Eye (tissue), 1 donor: ENCODE measurements at places on chromosomes 7 and 10.

DNA sequence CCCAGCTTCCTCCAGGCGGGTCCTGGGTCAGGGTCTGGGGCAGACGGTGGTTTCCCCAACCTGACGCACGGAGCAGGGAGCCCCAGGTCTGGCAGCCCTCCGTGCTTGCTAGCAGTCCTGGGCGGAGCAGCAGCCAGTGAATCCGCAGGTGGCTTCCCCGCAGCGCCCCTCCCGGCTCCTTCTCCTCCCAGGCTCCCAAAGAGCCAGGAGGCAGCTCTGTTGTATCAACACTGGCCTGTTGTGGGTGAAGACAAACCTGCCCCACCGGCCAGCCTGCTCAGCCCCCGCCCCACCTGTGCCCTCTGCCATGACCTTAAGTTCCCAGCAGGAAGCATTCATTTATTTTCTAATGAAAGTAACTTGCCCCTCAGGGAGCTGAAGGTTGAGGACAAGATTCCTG is 24.0 kb upstream of the TMEM213 start:
- no peak for DNase-seq

DNA sequence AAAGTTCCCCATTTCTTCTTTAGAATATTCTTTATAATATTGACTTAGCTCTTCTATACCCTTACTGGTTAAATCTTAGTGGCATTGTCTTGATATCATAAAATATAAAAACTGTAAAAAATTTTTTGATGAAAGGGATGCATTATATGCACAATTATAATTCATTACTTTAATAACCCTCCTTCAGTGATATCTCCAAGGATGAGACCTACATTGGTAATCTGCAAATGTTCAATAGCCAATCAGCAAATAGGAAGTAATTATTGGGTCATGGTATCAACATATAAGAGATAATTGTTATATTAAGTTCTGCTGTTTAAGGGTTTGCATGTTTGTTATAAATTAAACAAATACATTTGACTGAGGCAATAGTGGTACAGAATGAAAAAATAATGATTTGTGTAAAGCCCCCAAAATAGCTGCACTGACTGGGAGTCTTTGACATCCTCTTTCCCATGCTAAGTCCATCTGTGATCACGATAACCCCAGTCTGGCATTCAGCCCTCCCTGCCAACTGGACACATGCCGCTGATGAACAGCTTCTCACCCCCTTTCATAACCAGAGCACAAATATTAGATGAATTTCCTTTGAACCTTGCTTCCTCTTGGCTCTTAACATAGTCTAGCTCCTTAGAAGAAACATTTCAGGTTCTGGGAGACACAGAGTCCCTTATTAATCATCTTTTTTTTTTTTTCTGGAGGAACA is 169.5 kb downstream of the CPED1 start:
- no peak for DNase-seq

DNA sequence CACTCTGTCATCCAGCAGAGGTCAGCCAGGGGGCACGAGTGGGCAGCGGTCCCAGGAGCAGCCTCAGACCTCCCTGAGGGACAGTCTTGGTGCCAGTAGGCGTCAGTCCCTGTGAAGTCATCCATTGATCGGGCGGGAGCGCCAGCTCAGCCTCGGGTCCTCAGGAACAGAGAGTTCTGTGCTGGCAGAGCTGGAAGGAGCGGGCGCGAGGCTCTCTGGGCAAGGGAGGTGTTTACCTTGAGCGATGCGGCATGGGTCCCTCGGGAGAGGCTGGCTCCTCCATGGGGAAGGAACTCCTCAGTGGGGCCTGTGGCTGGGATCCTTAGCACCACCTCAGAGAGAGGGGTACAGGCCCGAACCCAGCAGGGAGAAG is 101.1 kb upstream of the PPIF start:
- DNase-seq, result no peak

GRCh38 chr10:873020-873419 is 58.5 kb downstream of the LARP4B start:
- DNase-seq, result no peak

GRCh38 chr7:88928276-88928675 is 132.7 kb upstream of the TEX47 start:
- DNase-seq, result peak; percentile 10

- DNase-seq, result peak; percentile 78
These were observed 24.7 kb upstream of the ADCYAP1R1 start for GRCh38 chr7:31027161-31027965.

DNA sequence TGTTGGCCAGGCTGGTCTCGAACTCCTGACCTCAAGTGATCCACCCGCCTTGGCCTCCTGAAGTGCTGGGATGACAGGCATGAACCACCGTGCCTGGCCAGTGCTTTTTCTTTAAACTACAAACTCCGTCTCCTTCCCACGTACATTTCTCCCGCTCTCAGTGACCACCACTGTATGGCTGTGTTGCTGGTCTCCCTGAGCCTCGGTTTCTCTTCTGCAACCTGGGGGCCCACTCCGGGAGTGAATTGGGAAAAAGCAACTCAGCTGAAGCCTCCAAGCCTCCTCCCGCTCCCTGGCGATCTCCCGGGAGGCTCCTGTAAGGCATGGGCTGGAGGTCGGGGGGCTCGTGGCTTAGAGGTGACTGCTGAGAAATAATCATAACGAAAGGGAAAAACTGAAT is 136.3 kb downstream of the ELFN1 start:
- DNase-seq, result no peak

- DNase-seq, result peak; percentile 48
These were observed 65.3 kb upstream of the ARID5B start for GRCh38 chr10:61835946-61836887.

DNA sequence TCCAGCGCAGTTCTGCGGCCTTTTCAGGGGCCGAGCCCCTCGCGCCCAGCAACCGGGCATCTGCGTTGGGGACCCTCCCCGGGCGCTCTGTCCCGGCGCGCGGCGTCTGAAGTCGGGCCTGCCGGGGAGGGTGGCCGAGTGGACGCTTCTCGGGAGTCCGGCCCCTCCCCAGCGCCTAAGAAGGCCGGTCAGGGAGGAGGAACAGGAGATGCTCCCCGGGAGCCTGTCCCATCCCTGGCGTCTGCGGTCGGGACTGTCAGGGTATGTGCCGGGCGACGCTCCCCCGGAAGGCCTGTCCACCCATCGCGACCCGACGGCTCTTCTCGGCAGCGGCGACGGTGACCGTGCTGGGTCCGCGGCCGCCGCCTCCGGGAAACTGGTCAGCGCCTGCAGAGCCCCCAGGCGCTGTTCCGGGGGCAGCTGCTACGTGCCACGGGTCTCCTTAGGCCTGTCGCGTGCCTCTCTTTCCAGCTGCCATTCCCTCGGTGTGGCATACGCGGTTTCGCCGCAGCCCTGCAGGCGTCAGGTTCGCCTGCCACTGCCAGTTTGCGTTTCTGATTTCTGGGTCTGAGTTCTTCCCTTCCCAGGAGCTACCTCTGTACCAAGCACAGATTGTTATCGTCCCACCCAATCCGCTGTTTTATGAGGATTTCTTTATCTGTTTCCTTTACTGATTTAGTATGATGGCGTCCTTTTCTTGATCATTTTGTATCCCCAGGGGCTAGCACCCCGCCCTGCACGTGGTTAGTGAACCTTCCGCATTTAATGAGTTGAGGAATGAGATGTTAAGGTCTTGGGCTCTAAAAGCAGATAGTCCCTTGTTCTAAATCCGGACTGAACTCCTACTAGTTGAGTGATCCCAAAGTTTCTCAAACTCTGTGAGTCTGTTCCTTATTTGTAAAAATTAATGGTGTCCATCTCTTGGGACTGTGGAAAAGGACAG is 782 bp downstream of the IFIT5 start:
- no peak for DNase-seq

GRCh38 chr10:90089719-90090118 is 388.3 kb downstream of the KIF20B start:
- DNase-seq, result no peak

DNA sequence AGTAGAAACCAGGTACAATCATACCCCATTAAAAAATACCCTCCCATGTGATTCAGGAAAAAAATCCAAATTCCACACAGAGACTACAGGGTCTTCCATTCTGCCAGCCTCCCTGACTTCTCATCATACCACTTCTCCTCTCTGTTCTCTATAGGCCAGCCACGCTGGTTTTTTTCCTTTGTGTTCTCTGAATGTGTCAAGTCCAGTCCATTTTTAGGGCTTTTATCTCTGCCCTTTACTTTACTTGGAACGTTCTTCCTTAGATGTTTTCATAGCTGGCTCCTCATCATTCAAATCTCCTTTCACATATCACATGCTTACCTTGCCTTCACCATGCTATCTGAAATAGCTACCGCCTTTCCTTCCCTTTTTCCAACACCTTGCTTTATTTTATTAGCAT is 597.6 kb downstream of the PHTF2 start:
- no peak for DNase-seq

DNA sequence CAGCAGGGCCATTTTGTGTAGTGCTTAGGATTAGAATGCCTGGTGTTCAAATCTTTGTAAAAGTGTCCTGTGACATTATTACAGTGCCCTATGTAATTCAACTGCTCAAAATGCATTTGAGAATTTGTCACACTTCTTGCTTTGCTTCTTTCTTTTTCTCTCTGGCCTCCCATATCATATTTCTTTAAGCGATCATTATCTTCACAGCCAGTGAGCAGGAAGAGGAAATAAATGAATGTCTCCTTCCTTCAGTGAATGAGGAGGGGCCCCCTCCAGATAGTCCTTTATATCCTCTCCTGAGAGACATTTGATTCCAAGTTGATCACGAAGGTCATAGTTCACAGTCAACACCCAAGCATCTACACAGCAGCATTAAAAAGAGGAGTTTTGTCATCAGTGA is 425.1 kb upstream of the NPVF start:
- DNase-seq, result no peak

DNA sequence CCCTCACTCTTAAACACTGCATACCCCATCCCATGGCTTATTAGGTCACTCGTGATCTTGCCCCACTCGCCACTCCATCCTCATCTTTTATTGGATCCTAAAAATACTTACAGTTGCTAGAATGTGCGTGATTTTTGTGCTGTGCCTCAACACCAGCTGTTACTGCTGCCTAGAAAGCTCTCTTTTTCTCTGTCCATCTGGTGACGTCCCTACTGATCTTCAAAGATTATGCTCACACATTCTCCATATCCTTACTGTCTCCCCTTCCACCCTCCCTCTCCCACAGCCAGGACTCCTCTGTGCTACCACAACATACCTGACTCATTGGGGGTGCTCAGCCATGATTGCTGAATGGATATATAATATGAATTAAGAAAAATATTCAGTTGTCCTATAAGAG is 42.0 kb downstream of the CDK6 start:
- no peak for DNase-seq

DNA sequence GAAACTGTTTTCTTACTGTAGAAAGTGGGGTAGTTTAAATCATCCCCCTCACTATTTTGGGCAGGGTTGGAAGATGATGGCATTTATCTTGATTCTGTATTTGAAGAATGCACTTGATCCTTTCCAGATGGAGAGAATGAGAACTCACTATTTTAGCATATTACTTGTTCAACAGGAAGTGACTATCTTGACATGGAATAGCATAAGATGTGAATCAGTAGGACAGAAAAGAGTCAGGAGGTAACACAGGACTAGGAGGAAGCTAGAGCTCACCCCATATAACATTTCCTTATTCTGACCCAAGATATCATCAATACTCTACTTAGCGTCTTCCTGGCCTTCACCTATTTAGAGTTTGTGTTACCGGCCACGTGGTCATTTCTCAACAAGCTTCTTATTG is 400.2 kb downstream of the PHTF2 start:
- DNase-seq, result no peak

DNA sequence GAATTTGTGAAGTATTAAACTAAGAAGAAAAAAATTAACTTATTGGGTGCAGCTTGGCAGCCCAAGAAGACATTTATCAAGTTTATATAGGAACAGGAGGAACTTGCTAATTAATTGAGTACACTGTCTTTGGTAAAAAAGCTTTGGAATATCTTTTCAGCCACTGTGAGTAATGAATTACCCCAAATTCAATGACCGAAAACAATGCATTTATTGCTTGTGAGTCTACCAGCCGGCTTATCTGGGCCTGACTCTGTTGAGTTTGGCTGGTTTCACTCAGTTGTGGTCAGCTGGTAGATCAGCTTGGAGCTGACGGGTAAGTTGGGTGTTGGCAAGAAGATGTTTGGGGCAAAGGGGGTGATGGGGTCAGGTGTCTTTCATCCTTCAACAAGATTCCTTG is 11.6 kb downstream of the GNG11 start:
- DNase-seq, result no peak

GRCh38 chr7:23337374-23337773 is 38.2 kb downstream of the MALSU1 start:
- DNase-seq, result no peak

- DNase-seq, result no peak
These were observed 195.6 kb upstream of the FRMD4A start for GRCh38 chr10:14526326-14526725.

DNA sequence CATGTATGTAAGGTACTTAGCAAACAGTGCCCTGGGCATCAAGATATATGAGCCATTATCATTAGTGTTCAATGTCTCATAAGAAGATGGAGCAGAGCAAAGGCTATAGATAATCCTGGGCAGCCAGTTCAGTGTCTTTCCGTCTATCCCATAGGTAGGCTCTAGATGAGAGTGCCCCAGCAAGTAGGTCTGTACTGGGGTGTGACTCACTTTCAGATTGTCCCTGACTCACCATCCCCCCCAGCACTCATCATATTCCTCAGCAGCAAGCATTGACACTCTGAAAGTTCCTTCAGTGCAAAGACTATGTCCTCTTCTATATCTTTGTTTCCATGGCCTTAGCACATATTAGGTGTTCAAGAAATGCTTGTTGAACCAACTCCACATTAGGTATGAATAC is 20.0 kb upstream of the FAM204A start:
- no peak for DNase-seq

- peak; percentile 68 for DNase-seq
These were observed 737 bp downstream of the CNNM2 start for GRCh38 chr10:102918817-102919245.

GRCh38 chr7:1578513-1578912 is 8.7 kb upstream of the PSMG3 start:
- no peak for DNase-seq

- DNase-seq, result no peak
These were observed 69.1 kb downstream of the MEST start for GRCh38 chr7:130560972-130561371.

- no peak for DNase-seq
These were observed 296.9 kb downstream of the TNS3 start for GRCh38 chr7:47284691-47285635.

DNA sequence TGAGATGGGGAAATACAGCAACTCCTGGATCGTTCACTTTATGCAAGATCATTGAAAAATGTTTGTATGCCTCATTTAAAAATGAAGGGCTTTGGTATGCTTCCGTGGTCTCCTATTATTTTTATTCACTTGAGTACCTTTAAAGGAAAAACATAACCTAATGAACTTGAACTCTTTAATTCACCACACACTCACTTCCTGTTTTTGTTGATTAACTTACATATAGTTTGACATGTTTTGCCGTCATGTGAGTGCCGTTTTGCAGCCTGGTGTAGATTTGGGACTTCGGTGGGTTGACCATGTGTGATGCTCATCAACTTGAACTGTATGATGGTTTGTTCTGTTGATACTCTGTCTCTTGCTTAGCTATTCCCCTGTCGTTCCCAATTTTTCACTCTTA is 28.9 kb downstream of the CASP7 start:
- DNase-seq, result no peak

- no peak for DNase-seq
These were observed 2.9 kb downstream of the AQP1 start for GRCh38 chr7:30914596-30914995.

GRCh38 chr10:73956476-73957359 is 41.2 kb upstream of the VCL start:
- peak; percentile 33 for DNase-seq

- DNase-seq, result no peak
These were observed 1.5 kb downstream of the FRAT1 start for GRCh38 chr10:97320480-97321031.

GRCh38 chr7:85770332-85770731 is 583.5 kb upstream of the SEMA3D start:
- no peak for DNase-seq

GRCh38 chr7:2512179-2512661 is 7.4 kb upstream of the LFNG start:
- DNase-seq, result no peak
